ENCODE measurements at places on chromosomes 12 and 14.

GRCh38 chr12:1174659-1175058 is 183.6 kb downstream of the ERC1 start:
- no peak for DNase-seq

GRCh38 chr12:8697120-8697475 is 693 bp upstream of the RIMKLB start:
- DNase-seq: no peak

DNA sequence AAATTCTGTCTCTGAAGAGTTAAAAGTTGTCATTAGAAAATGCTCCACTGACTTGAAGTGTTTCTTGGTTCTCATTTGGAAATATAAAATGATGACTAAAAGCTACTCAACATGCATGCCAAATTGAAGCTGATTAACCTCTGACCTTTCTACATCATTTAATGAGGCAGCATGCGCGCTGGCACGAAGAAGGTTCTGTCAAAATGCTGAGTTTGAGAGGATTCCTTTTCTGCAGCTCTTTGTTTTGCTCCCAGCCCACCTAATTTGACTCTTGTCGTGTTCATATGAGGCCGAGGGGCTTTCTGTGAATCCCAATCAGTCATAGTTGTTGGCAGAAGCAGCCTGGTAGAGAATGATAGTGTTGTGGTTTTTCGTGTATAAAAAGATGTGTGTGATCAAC is 153.4 kb downstream of the BRMS1L start:
- DNase-seq: no peak

DNA sequence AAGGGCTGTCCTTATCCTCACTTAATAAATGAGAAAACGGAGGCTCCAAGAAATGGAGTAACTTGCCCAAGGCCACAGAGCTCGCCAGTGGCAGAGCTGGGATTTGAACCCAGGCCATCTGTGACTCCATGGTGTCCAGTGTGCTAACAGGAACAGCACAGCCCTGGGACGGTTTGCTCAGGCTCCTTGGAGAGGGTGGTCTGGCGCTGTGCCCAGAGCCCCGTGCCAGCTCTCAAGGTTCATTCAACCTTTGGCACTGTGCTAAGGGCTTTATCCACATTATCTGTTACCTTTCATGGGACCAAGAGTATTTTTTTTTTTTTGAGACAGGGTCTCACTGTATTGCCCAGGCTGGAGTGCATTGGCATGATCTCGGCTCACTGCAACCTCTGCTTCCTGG is 8.1 kb downstream of the DAO start:
- no peak for DNase-seq

- DNase-seq: no peak
These were observed 30.3 kb downstream of the WBP11 start for GRCh38 chr12:14772946-14773345.

All from activated CD4-positive, alpha-beta T cell treated with anti-CD3 and anti-CD28 coated beads, Interleukin-2, amount 50 U/mL, for 1 hour (primary cell).